ENCODE measurements at places on chromosomes 1 and 21.

DNA sequence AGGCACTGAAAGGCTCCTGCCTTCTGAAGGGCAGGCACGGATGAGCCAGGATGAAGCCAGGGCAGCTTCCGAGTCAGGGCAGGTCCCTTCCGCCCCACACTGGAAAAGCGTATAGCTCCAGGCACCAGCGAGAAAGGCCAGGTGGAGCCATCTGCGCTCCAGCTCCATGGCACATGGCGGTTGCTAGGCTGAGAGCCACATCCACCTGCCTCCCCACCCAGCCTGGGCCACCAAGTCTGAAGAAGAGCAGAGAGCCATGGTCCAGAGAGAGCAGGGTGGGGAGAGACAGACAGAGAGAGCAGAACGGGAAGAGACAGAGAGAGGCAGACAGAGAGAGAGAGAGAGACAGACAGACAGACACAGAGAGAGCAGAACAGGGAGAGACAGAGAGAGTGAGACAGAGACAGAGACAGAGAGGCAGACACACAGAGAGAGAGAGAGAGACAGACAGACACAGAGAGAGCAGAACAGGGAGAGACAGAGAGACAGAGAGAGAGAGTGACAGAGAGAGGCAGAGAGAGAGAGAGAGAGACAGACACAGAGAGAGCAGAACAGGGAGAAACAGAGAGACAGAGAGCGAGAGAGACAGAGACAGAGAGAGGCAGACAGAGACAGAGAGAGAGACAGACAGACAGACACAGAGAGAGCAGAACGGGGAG is 5.2 kb downstream of the FNDC10 start:
- no peaks in the 10 kb centered on the region for H3K36me3 ChIP-seq
- no peak overlapping the region for H3K27ac ChIP-seq
- H3K4me3 ChIP-seq, result no peak overlapping the region
- H3K4me1 ChIP-seq, result peaks cover 11% of the 10 kb centered on the region
- no peak for DNase-seq
- H3K27me3 ChIP-seq, result peaks cover 15% of the 10 kb centered on the region

GRCh38 chr1:165189011-165189410 is 167.5 kb downstream of the LMX1A start:
- H3K36me3 ChIP-seq, result no peaks in the 10 kb centered on the region
- no peak for DNase-seq
- H3K27ac ChIP-seq, result no peak overlapping the region

- H3K4me1 ChIP-seq, result no peaks in the 10 kb centered on the region
- H3K27ac ChIP-seq, result no peak overlapping the region
- no peaks in the 10 kb centered on the region for H3K36me3 ChIP-seq
- H3K4me3 ChIP-seq, result no peak overlapping the region
Measured at GRCh38 chr1:199685369-199685768, 342.1 kb upstream of the NR5A2 start.

DNA sequence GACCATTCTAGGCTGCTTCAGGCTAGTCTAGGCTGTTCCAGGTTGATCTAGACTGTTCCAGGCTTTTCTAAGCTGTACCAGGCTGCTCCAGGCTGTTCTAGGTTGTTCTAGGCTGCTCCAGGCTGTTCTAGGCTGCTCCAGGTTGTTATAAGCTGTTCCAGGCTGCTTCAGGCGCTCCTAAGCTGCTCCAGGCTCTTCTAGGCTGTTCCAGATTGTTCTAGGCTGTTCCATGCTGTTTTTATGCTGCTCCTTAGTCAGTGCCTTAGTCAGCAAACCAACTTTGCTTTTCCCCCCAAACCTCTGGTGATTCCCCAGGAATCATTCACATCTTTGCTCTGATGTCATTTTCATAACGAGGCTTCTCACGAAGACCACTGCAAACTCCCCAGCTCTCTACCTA is 171.4 kb upstream of the GALNT2 start:
- no peak overlapping the region for H3K27ac ChIP-seq
- no peak for DNase-seq
- H3K27me3 ChIP-seq, result peaks cover 5% of the 10 kb centered on the region
- H3K4me1 ChIP-seq, result no peaks in the 10 kb centered on the region

GRCh38 chr21:14722841-14723483 is 176.8 kb upstream of the SAMSN1 start:
- no peaks in the 10 kb centered on the region for H3K4me1 ChIP-seq
- no peak overlapping the region for H3K27ac ChIP-seq
- no peak for DNase-seq
- H3K36me3 ChIP-seq, result no peaks in the 10 kb centered on the region

- H3K36me3 ChIP-seq, result no peaks in the 10 kb centered on the region
- peak overlapping the region; percentile 52 for H3K4me3 ChIP-seq
- H3K27ac ChIP-seq, result no peak overlapping the region
- no peaks in the 10 kb centered on the region for H3K27me3 ChIP-seq
- no peak for DNase-seq
Measured at GRCh38 chr1:156813298-156813697, 3.4 kb downstream of the SH2D2A start.

DNA sequence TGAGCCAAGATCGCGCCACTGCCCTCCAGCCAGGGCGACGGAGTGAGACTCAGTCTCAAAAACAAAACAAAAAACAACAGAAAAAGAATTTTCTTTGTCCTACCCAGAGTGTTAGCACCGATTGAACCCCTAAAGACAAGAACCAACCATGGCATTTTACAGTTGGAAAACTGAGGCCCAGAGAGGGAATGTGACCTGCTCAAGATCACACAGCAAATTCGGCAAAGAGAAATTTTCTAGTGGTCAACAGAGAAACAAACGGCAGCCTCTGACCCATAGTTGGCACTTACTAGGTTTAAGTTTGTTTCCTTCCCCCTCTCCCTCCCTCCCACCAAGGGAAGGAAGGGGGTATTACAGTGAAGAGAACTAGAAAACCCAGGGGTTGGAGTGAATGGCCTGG is 20.5 kb upstream of the ACTL8 start:
- H3K4me3 ChIP-seq, result no peak overlapping the region
- H3K4me1 ChIP-seq, result no peaks in the 10 kb centered on the region
- H3K27ac ChIP-seq, result no peak overlapping the region
- peaks cover 34% of the 10 kb centered on the region for H3K27me3 ChIP-seq
- no peak for DNase-seq

- peaks cover 15% of the 10 kb centered on the region for H3K4me1 ChIP-seq
- no peaks in the 10 kb centered on the region for H3K36me3 ChIP-seq
- H3K27ac ChIP-seq, result no peak overlapping the region
- no peaks in the 10 kb centered on the region for H3K27me3 ChIP-seq
Measured at GRCh38 chr1:109938556-109938955, 27.9 kb downstream of the CSF1 start.

GRCh38 chr1:45928486-45929205 is 125.2 kb downstream of the MAST2 start:
- DNase-seq, result no peak
- no peaks in the 10 kb centered on the region for H3K36me3 ChIP-seq
- H3K4me3 ChIP-seq, result no peak overlapping the region
- H3K4me1 ChIP-seq, result no peaks in the 10 kb centered on the region

DNA sequence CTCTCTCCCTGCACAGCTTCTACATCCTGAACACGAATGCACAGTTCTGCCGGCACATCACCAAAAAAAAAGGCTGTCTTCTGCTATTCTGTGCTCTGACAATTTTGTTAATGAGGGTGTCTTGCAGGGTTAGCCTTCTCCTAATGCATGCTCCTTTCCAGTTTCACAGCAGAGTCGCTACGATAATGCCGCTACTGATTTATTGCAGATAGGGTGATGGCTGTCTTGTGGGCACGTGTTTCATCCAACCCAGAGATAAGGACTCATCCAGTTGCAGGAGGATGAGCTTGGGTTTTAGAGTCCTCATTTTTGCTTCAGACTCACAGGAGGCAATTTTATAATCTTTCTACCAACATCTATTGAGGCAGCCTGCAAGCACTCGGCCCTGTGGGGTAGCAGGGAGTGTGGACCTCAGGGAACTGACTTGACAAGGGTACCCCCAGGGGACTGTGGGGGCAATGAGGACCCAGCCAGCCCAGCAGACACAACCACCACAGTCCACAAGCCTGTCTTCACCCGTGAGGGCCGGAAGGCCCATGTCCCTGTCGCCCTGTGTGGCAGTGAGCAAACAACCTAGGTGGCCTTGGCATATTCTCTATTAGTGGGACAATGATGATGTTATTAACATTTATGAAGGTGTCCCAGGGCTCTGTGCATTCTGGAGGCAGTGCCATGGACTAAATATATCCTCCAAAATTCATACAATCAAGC is 15.4 kb upstream of the UTS2 start:
- DNase-seq, result no peak
- H3K4me1 ChIP-seq, result no peaks in the 10 kb centered on the region
- H3K36me3 ChIP-seq, result no peaks in the 10 kb centered on the region
- no peak overlapping the region for H3K27ac ChIP-seq
- no peaks in the 10 kb centered on the region for H3K27me3 ChIP-seq

DNA sequence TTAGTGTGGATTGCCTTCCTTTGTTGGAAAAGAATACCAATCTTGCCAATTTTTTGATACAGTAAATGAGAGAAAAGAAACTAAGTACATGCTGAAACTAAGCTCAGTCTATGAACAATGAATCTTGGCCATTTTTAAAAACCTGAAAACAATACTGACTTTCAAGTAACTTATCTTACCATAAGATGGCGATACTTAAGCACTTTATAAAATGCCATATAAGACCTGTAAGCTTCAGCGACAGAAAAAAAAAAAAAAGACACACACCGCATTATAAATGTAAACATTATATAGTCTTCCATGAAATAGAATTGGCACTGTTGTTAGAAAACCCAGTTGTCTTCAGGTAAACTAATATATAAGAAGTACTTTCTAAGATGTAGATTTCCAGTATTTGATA is 3.0 kb downstream of the OLFM3 start:
- H3K27me3 ChIP-seq, result peaks cover 4% of the 10 kb centered on the region
- H3K4me1 ChIP-seq, result no peaks in the 10 kb centered on the region
- no peak overlapping the region for H3K27ac ChIP-seq
- no peaks in the 10 kb centered on the region for H3K36me3 ChIP-seq
- DNase-seq, result no peak

DNA sequence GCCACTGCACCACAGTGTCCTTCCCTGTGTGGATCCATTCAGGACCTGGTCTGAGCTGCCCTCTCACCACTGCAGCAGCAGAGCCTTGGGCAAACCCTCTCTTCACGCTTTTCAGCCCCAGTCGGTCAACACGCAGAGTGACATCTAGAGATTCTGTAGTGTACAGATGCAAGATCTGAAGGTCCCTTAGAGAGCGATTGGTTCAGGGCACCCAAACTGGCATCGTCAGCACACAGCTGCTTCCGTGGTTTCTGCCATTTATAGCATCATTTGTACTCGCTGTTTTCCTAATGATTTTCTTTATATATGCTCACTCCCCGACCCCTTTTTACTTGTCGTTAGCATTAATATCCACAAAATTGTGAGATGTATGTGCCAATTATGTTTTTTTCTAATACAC is 1.5 kb upstream of the ASCL5 start:
- no peak overlapping the region for H3K4me3 ChIP-seq
- no peaks in the 10 kb centered on the region for H3K4me1 ChIP-seq
- DNase-seq, result no peak
- no peak overlapping the region for H3K27ac ChIP-seq
- no peaks in the 10 kb centered on the region for H3K27me3 ChIP-seq
- H3K36me3 ChIP-seq, result no peaks in the 10 kb centered on the region

- H3K27me3 ChIP-seq, result no peaks in the 10 kb centered on the region
- H3K4me1 ChIP-seq, result peaks cover 23% of the 10 kb centered on the region
- H3K27ac ChIP-seq, result peak overlapping the region; percentile 91
Measured at GRCh38 chr1:28580722-28581530, 11.1 kb upstream of the RAB42 start.

- no peak overlapping the region for H3K27ac ChIP-seq
- H3K36me3 ChIP-seq, result no peaks in the 10 kb centered on the region
- peaks cover 17% of the 10 kb centered on the region for H3K27me3 ChIP-seq
- no peak for DNase-seq
Measured at GRCh38 chr21:44583800-44584147, 3.4 kb upstream of the KRTAP10-5 start.

GRCh38 chr21:36149788-36150711 is 6.6 kb upstream of the DOP1B start:
- DNase-seq, result peak; percentile 77
- H3K4me1 ChIP-seq, result peaks cover 18% of the 10 kb centered on the region
- no peak overlapping the region for H3K4me3 ChIP-seq
- H3K36me3 ChIP-seq, result no peaks in the 10 kb centered on the region
- no peaks in the 10 kb centered on the region for H3K27me3 ChIP-seq
- peak overlapping the region; percentile 62 for H3K27ac ChIP-seq

GRCh38 chr1:222829868-222830267 is 15.0 kb downstream of the DISP1 start:
- H3K27me3 ChIP-seq, result no peaks in the 10 kb centered on the region
- H3K36me3 ChIP-seq, result no peaks in the 10 kb centered on the region
- H3K4me1 ChIP-seq, result no peaks in the 10 kb centered on the region
- no peak overlapping the region for H3K4me3 ChIP-seq
- no peak for DNase-seq

GRCh38 chr1:43305461-43305860 is 4.7 kb downstream of the TIE1 start:
- peak; percentile 29 for DNase-seq
- H3K27me3 ChIP-seq, result no peaks in the 10 kb centered on the region
- H3K4me3 ChIP-seq, result no peak overlapping the region
- peaks cover 24% of the 10 kb centered on the region for H3K4me1 ChIP-seq

DNA sequence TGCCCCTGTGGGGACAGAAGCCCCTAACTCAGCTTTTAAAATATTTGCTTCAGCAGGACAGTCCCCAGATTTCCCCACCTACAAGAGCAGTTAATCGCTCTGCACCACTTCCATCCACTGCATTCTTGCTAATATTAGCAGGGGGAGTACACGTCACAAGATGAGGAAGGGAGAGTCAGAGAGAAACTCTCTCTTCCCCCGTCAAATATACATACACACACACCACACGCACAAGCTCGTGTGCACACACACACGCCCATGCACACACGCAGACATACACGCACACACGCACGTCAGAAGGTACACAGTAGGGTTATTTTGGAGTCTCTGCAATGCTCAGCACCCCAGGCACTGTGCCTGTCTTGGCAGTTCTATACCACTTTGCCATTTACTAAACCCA is 2.1 kb downstream of the CLCA1 start:
- DNase-seq, result no peak
- no peak overlapping the region for H3K4me3 ChIP-seq
- no peaks in the 10 kb centered on the region for H3K36me3 ChIP-seq

DNA sequence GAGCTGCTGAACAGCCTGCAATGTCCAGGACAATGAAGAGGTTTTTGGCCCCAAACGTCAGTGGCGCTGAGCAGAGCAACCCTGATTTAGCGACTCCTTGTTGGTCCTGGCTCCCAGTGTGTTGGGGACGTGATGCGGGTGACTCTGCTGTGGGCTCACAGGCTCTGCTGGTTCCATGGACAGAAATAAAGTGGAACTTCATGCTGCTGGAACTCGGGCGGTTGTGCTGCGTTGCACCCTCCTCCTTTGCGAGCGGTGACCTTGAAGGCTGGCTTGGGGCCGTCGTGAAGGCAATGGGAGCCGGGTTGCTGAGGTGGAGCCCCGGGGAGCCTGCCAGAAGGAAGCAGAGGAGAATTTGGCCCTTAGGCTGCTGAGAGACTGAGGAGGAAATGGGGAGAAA is 122.6 kb upstream of the C1orf174 start:
- no peak for DNase-seq
- H3K27ac ChIP-seq, result no peak overlapping the region
- no peaks in the 10 kb centered on the region for H3K36me3 ChIP-seq
- no peak overlapping the region for H3K4me3 ChIP-seq

- H3K27ac ChIP-seq, result peak within 1 kb of the TSS; percentile 99
- H3K36me3 ChIP-seq, result no peaks in the 10 kb centered on the region
- peaks cover 27% of the 10 kb centered on the region for H3K4me1 ChIP-seq
- no peaks in the 10 kb centered on the region for H3K27me3 ChIP-seq
- H3K4me3 ChIP-seq, result peak within 1 kb of the TSS; percentile 88
Measured at GRCh38 chr1:6785318-6785727, at the start of gene CAMTA1. CAMTA1 (plus strand) TSS chr1:6785454; CDS start chr1:6785531, 77 bp downstream.
